ENCODE measurements at places on chromosomes 4 and X.

- DNase-seq, result no peak
Observed at GRCh38 chr4:8707045-8707781, 114.6 kb downstream of the CPZ start.

DNA sequence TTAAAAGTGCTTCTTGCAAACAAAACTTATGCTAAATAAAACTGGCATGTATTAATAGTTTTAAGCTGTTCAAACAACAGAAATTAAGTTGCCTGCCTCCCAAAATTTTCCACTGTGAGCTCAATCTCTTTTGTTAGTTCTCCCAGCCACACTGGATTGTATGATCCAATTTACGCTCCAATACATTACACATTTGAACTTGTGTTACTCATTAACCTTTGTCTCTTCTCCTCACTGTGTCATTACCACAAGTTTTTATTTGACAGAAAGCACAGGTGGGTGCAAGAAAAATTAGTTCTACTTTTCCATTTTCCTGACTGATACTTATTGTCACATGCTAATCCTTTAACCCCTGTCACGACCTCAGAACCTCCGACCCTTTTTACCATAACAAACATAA lies 55.5 kb downstream of the SHISA3 start:
- no peak for DNase-seq

DNA sequence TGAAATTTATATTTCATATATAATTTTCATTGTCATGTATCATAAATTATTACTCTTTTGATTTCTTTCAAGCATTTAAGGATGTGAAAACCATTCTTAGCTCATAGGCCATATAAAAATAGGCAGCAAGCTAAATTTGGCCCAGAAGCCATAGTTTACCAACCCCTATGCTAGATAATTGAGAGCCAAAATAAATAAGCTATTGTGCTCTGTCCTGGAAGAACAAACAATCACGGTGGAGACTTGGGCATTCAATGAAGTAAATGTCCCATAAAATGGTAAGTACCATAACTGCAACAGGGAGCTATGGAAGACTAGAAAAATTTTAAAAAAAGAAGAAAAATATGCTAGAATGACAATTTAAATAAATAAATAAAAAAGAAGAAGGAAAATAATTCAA lies 60.9 kb upstream of the PACRGL start:
- no peak for DNase-seq

DNA sequence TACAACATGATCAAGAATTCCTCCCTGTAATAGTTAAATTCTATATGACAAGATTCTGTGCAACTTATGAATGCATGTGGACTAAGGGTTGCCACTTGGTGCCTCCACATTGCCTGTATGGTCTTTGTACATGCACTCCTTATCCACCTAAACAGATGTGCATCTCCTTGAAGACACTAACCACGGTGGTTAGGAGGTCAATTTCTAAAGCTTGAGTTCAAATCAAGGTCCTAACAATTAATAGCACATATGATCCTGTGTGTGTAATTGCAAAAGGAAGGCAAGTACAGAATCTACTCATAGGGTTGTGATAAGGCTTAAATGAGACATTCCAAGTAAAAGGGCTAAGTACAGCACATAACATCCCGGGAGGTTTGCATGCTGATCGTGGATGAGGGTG lies 1.5 kb upstream of the IL21 start:
- DNase-seq, result no peak

GRCh38 chr4:100591161-100591876 lies 73.5 kb upstream of the EMCN start:
- DNase-seq, result no peak

DNA sequence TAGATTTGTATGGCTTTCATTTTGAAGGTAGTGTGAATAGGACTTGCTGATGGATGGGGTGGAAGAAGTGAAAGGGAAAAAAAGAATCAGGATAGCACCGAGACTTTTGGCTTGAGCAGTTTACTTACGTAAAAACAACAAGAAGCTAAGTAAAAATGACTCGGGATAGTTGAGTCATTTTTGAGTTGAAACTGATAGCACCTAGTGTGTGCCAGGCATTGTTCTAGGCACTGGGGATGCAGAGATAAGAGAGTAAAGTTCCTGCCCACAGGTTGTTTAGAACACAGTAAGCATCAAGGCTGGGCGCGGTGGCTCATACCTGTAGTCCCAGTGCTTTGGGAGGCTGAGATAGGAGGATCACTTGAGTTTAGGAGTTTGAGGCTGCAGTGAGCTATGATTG lies 34.7 kb downstream of the ADD1 start:
- no peak for DNase-seq

DNA sequence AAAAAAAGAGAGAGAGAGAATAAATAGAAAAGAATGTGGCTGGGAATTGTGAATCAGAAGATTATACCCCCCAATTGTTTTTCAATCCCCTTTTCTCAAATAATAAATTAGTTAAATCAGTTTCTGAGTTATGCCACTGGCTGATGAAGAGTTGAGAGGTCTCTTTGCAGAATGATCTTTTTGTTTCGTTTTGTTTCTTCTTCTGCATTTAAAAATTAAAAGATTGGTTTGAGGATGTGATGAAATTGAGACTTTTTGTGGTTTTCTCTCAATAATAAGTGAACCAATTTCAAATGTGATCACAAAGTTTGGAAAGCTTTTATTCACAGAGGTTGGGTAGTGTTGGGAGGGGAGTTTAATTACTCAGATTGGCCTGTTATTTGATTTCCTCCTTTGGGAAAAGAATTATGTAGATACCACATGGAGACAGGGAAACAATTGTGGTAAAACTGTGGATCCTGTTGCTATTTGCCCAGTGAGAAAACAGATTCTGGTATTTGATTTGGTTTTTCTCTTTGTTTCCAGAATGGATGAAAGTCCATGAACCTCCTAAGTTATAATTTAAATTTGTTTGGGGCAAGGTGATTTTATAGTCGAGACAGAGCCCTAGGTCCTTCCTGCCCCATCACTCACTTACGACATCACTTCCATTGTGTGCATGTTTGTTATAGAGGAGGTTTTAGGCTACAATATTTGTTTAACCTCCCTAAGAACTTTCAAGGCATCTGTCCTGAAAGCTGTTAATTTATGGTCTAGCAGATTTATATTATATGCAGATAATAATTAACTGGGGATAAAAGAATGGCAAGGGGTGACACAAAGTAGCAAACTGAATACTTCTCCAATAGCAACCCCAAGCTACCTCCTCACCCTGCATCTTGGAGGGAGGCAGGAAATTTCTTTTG lies 92.0 kb upstream of the BMPR1B start:
- no peak for DNase-seq

GRCh38 chr4:98687876-98688275 lies 29.5 kb upstream of the TSPAN5 start:
- no peak for DNase-seq

- DNase-seq, result no peak
Observed at GRCh38 chrX:136065044-136065671, 79.9 kb downstream of the SLC9A6 start.

DNA sequence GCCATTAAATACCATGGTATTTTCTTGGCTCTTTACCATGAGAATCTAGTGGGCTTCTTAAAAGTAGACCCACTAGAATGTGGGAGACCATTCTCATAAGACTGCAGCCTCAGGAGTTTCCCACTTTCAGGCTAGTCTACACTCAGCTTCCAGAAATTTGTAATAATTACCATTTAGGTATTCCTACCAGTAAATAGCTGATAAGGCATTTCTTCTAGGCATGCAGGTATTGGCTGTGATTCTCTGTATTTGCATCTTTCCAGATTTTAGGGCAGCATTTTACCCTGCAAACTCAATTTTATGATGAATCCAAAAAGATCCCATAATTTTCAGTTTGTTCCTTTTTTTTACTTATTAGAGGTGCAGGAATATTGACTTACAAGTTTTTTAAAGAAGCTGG lies 496.6 kb downstream of the TRAM1L1 start:
- no peak for DNase-seq

- no peak for DNase-seq
Observed at GRCh38 chr4:88949605-88950004, 107.4 kb downstream of the FAM13A start.

DNA sequence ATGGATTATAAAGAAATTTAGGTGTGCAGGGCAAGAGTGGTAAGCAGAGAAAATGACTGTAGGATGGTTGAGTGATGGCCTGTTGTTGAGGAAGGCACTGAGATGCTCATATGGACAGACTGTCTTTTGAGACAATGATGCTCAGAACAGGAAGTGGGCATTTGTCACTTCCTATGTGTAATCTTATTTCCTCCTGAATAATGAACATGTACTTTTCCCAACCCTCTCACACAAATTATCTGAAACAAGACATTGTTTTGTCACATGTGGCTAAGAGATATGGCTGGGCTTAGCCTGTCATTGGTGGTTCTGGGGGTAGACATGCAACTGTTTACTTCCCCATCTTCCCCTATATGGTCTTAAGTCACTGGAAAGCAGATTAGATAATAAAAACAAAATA lies 240.5 kb downstream of the CFAP47 start:
- DNase-seq, result no peak

DNA sequence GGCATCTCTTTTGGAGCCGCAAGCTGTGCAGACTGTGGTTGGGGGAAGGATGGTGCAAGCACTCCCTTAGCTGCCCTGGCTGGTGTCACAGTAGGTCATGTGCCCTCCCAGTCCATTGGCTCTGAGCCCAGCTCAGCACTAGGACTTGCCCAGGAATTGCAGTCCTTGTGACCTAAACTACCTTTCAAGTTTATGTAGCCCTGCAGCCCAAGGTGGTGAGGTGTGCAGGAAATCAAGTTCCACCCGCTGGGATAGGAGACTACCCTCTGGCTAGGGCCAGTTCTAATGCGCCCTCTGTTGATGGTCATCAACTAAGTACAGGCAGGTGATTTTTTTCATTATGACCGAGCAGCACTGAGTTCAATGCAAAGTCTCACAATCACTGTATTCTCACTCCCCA lies 335.2 kb downstream of the UBE2NL start:
- DNase-seq, result no peak

GRCh38 chrX:100635989-100636320 lies 651 bp downstream of the TSPAN6 start:
- no peak for DNase-seq

- no peak for DNase-seq
Observed at GRCh38 chr4:2047781-2048581, 11.1 kb upstream of the NAT8L start.

DNA sequence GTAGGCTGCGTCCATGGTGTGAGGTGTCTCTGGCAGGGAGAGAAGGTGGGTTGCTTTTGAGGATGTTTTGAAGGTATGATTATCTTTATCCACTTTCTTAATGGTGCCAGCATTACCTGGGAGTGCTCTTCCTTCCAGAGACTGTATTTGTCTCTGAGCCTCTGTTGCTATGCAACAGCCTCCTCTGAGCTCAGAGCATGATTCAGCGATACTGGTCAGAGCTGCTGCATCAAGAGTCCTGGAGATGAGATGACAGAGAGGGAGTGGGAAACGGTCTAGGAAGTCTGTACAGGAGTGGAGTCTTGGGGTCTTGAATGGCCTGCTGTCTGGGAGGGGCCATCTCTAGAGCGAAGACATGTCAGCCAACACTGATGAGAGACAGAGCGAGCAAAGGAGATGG lies 104.4 kb upstream of the RAB40AL start:
- no peak for DNase-seq

GRCh38 chrX:38882894-38883626 lies 81.8 kb downstream of the MID1IP1 start:
- DNase-seq, result no peak

DNA sequence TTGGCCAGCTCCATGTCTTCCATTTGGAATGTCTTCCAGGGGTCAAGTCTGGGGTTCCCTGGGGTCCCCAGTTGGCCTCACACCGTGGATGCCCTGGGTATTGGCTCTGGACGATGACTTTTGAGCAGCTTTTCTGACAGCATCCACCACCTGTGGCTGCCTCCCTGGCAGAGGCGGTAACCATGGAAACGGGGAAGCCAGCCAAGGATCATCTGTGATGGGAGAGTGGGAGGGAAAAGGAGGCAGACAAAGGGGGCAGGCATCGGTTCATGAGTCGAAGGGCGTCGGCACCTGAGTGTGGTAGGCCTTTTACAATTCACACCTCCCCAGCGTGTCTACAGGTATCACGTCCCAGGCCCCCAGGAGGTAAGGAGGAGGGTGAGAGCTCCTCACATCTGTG lies 152.2 kb downstream of the ASMT start:
- no peak for DNase-seq

- DNase-seq, result no peak
Observed at GRCh38 chr4:8747467-8748235, 124.0 kb downstream of the HMX1 start.

- DNase-seq, result no peak
Observed at GRCh38 chr4:58560736-58561135, 1450.6 kb upstream of the IGFBP7 start.

DNA sequence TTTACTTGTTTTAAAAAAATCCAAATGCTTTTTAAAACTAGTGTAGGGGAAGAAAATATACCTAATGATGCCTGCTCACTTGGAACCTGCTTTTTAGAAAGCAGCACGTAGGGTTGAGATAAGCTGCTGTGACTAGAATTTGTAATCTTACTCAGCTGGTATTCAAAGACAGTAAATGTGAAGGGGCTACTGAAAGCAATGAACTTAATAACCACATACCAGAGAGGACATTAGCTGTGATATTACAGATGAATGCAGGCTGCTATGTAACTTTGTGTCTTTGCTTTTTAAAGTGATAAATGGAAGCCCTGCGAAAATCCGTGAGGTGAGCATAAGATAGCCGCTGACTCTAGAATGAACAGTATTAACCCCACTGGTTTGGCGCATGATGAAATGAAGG lies 124.1 kb downstream of the TRIML1 start:
- DNase-seq, result no peak

- no peak for DNase-seq
Observed at GRCh38 chr4:59503731-59504130, 1696.4 kb upstream of the ADGRL3 start.

DNA sequence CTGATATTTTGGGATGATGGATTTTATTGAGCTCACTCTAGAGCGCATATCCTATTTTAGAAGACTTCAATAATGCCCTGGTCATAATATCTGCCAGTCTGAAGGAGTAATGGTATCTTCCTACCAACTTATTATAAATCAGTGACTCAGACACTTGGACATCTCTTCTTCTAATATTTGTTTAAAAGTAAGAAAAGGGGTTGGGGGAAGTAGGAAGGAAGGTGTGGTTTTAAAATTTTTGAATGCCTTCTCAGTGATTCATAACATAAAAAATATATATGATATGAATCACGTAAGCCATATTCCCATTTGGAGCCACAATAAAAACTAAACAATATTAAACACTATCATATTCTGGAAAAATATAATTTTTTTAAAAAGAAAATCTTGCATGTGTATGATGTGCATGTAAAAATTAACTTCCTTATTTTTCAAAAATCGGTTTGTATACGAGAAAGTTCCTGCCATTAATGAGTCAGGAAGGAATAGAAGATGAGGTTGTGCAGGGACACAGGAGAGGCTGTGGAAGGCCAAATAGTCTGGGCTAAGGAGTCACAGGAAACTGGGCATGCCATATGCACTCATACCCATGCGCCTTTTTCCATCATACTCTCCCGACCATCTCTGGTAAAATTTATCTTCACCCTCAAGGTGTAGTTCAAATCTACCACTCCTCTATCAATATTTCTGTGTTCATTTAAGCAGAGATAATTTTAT lies 286.5 kb downstream of the EPHA5 start:
- DNase-seq, result no peak

- DNase-seq, result no peak
Observed at GRCh38 chr4:17957688-17958087, 63.9 kb downstream of the LCORL start.

Data from activated naive CD8-positive, alpha-beta T cell treated with anti-CD3 and anti-CD28 coated beads, Interleukin-2, amount 50 U/mL, for 16 hours (primary cell).